ENCODE measurements at places on chromosomes 1 and 21.

DNA sequence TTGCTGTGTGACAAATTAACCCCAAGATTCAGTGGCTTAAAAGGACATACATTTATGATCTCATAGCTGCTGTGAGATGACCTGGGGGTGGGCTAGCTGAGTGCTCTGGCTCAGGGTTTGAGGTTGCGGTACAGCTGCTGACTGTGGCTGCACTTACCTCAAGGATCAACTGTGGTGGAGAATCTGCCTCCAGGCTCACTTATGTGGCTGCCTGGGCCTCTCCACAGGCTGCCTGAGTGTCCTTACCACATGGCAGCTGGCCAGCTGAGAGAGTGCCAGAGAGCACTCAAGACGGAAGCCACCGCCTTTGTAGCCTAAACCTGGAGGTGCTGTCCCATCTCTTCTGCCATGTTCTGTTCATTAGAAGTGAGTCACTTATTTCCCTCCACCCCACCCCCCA, 5.7 kb downstream of the LRRC71 start:
- no peak for DNase-seq

- no peak for DNase-seq
Observed at GRCh38 chr1:9120312-9120958, 8.5 kb downstream of the GPR157 start.

- DNase-seq = no peak
Observed at GRCh38 chr1:218339267-218339831, 5.8 kb upstream of the TGFB2 start.

DNA sequence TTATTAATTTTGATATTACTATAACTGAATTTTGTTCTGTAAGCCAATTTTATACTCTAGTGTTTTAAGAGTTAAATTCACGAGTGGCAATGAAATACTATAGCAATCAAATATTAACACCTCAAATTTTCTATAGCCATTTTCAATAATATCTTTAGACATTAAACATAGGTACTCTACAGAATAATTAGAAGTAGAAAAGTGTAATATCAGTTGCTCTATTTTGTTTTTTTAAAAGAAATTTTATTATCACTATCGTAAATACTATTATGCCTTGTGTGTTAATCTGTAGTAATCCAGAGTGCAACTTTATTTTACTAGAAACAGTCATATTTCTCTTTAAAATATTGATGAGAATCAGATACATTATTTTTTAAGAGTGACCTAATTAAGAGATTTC, 691.2 kb downstream of the USP25 start:
- no peak for DNase-seq

DNA sequence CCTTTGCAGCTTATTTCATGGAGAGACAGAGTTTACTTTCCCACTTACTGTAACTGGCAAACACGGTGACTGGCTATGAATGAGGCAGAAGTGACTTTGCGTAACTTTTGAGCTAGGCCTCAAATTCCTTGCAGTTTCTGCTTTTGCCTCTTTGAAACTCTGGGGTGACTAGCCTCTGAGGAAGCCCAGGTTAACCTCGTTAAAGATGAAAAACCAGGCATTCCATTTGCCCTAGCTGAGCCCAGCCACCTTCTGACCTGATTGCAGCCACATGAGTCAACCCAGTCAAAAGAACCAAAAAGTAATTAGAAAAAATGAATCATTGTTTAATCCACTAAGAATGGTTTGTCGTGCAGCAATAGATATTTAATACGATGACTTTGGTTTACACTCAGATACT, 20.4 kb downstream of the PRMT6 start:
- DNase-seq = no peak

DNA sequence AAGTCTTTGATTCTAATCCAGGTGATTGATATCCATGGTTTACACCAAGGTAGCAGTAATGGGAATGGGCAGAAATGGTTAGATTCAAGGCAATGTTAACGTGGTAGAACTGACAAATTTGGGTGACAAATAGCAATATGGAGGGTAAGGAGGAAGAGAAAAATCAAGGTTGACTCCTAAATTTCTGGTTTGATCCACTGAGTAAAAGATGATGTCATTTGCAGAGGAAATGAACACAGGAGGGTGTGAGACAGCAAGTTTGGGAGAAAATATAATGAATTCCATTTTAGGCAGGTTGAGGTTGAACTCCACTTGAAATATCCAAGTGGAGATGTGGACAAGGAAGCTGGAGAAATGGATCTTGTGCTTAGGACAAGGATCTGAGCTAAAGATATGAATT, 170.9 kb upstream of the CAMK1G start:
- DNase-seq = no peak

DNA sequence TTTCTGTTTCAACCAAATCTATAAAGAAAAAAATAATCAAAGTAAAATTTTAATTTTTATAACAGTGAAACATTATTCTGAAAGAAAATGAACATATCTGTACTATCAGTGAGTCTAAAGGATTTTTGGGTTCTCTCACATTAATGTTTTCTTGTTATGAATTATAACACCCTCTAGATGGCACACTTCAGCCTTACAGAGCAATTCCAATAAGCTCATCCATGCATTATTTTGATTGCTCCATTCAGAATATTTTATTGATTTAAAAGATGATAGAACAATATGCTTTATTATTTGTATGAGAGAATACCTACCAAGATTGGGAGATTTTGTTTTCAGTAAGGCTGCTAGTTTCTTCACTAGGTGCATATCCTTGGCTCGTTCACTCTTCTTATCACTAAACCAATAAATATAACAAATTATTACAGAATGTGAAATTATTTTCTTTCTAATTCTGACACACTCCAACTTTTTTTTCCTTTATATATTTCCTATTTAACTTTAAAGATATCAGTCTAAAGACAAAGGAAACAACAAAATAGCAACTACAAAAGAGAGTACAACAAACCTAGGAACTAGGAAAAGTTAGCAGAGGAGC, 82.4 kb downstream of the RAB3GAP2 start:
- DNase-seq = no peak

- no peak for DNase-seq
Observed at GRCh38 chr21:38355353-38355752, 98.6 kb downstream of the KCNJ15 start.

DNA sequence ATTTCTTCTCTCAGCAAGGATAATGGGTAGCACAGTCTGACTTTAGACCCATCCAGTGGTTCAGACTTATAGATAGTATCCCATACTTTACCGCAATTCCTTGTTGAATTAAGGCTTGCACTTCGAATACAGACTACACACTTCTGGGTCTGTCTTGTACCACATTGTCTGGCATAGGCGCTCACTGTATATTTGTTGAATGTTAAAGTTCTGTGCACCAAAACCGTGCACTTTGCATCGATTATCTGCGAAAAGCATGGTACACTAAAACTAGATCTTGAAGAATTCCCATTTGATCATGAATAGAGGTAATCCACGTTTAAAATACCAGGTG, 556 bp upstream of the RYR2 start:
- no peak for DNase-seq

DNA sequence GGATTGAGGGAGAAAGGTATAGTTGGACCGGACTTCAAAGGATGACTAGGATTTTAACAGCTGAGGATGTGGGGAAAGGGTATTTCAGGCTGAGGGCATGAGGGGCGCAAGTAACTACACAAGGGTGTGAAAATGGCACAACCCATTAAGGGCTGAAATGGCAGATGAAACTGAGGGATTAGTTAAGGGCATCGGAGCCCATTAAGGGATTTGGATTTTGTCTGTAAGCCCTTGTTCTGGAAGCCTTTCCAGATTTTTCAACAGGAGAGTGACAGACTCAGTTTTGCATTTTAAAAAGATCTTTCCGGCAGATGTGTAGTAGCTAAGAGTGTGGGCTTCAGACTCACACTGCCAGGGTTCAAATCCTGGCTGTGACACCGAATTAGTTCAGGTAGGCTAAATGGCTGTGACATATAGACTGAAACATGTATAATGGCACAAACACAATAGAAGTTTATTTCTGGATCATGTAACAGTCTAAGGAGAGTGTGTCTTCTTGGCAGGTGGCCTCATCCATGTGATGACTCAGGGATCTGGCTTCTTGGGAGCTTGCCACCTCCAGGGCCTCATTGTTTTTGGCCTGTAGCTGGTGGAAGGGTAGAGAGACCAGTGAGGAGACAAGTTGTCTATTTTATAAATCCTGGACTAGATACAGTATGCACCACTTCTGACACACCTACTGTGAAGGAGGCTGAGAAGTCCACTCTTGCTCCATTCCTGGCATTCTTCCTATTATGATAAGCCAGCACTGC, 49.6 kb downstream of the UBE2T start:
- no peak for DNase-seq

- no peak for DNase-seq
Observed at GRCh38 chr1:97331165-97331564, 589.7 kb downstream of the DPYD start.

- no peak for DNase-seq
Observed at GRCh38 chr1:115476616-115477015, 138.6 kb upstream of the NGF start.

DNA sequence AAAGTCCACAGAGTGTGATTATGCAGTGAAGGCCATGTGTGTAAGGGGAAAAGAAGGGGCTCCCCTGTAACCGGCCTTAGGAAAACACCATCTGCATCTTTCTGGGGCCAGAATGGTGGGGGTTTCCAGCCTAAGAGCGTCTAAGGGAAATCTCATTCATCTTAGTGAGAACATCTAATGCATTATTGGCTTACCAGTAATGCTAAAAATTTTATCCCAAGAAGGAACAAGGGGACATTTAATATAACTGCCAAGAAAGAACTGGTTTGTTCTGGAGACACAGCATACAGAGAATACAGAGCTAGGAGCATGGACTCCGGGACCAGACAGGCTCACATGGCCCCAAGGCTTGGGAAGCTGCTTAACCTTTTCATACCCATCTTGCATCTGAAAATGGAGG, 58.3 kb upstream of the DSCAM start:
- DNase-seq = no peak

GRCh38 chr21:33844104-33844889, 71.3 kb downstream of the ATP5PO start:
- no peak for DNase-seq

GRCh38 chr1:53197291-53198200, 922 bp downstream of the CPT2 start:
- DNase-seq = no peak

DNA sequence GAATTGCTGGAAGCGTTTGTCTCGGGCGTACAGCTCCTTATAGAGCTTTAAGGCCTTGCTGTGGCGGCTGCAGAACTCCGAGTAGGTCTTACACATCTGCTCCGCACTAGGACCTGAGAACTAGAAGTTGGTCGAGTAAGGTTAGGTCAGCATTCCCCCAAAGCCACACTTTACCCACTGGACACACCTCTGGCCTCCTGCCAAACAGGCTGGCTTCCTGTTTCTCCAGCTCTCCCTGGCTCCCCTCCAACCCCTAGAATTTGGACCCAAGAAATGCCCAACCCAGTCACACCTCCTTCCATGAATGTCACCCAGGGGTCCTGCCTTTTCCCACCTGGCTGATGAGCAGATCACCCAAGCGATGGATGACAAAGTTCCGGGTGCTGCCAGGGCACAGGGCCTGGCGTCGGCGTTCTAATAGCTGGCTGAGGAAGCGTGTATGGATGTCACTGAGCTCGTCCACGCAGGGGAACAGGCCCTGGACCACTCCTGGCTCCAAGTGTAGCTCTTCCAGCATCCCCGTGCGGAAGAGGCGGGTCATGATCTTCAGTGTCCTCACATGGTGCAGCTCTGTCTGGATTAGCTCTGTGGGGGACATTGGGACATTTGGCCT, 15.6 kb downstream of the ARHGEF2 start:
- DNase-seq = no peak

DNA sequence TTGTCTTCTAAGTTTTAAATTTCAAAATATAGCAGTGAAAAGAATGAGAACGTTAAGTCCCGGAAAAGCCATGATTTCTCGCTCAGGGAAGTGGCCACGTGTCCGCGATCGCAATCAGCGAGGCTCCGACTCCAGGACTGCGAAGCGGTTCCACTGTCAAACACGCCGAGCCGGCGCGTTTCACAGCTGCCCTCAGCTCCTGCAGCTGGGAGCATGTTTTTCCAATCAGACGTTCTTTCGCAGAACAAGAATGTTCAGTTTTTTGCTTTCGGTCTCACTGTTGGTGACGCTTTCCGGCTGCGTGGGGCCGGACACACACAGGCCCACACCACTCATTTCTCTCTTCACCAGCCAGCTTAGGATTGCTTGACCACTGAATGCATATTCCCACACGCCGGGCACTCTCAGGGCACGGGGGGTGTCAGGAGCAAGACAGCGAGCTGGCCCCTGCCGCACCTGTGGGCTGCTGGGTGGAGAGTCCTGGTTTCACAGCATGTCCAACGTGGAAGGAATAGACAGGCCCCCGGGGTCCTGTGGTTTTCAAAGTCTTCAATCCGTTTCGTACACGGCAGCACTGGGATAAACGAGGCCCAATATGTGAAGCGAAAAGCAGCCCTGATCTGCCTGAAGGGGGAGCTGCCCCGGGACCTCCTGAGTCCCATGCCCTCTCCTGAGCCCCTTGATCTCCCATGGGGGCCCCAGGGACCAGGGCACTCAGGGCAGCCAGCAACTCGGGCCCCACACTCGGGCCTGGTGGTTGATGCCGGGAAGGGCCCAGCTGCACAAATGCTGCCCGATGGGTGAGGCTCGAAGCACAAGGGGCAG, 47.3 kb upstream of the COL18A1 start:
- no peak for DNase-seq

GRCh38 chr1:49013079-49013478, 236.4 kb upstream of the BEND5 start:
- DNase-seq = no peak

- no peak for DNase-seq
Observed at GRCh38 chr1:157984469-157984868, 9.0 kb upstream of the KIRREL1 start.

- no peak for DNase-seq
Observed at GRCh38 chr1:90919900-90920299, 101.9 kb downstream of the ZNF644 start.

DNA sequence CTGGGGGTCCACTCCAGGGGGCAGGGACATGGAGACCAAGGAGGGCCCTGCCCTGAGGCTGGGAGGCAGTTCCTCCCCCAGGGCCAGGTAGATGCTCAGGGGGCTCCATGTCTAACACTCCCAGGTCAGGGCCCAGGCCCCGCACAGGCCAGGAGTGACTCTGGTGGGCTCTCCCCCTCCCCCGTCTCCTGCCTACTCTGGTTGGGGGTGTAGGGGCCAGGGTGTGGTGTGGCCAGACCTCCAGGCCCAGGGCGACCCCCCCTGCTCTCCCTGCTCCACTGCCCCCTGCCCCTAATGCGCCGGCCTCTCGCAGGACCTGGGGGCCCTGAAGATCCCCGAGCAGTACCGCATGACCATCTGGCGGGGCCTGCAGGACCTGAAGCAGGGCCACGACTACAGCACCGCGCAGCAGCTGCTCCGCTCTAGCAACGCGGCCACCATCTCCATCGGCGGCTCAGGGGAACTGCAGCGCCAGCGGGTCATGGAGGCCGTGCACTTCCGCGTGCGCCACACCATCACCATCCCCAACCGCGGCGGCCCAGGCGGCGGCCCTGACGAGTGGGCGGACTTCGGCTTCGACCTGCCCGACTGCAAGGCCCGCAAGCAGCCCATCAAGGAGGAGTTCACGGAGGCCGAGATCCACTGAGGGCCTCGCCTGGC, 19.7 kb upstream of the CCDC27 start:
- DNase-seq = no peak

DNA sequence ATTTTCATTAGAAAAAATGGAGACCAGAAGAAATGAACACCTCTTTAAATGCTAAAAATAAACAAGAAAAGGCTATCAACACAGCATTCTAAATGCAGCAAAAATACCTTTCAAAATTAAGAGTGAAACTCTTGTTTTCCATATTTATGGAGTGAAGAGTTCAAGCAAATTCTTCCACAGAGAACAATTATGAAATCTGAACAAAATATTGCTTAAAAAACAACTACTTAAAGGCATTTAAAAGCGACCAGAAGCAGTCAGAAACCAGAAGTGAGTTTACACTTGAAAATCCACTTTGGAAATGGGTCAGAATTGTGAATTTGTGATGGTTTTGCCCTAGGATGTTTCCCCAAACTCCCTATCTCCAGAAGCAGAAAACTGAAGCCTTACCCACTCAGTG, 60.9 kb upstream of the KCNH1 start:
- DNase-seq = no peak

All from lower leg skin (tissue), 4 donors.